LNCaP clone FGC (cell line): ENCODE measurements at places on chromosomes 3 and 15.

DNA sequence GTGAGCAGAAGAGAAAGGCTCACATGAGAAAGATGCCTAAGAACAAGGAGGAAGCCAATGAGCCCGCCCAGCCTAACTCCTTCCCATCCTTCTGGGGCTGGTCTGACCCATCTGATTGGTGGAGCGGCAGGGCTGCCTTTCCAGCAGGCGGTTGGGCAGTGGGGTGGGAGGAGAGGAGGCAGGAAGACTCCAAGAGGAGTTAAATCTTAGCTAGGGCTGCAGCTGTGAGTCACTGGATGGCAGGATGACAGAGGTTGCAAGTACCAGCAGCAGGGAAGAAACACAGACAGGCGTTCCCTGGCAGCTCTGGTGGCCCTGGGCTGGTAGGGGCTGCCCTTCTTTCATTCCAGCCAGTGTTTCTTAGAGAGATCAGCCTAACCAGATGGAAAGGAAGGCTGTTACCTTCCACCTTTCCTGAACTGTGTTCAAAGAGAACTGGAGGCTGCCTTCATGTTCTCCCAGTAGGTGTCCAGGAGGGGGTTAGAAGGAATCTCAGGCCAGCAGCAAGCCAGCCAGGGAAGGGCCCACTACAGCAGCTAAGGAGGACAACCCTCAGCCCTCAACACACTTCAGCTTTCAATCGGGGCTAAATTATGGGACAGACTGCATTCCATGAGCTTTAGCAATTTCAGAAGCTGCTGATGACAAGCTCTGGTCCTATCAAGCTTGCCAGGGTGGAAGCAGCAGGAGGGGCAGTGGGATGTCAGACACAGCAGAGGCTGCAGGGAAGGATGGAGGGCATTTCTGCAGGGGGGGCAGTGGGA lies 50.3 kb downstream of the CHSY1 start:
- DNase-seq: no peak

- no peak for DNase-seq
Measured at GRCh38 chr15:96349857-96350720, 19.6 kb downstream of the NR2F2 start.

DNA sequence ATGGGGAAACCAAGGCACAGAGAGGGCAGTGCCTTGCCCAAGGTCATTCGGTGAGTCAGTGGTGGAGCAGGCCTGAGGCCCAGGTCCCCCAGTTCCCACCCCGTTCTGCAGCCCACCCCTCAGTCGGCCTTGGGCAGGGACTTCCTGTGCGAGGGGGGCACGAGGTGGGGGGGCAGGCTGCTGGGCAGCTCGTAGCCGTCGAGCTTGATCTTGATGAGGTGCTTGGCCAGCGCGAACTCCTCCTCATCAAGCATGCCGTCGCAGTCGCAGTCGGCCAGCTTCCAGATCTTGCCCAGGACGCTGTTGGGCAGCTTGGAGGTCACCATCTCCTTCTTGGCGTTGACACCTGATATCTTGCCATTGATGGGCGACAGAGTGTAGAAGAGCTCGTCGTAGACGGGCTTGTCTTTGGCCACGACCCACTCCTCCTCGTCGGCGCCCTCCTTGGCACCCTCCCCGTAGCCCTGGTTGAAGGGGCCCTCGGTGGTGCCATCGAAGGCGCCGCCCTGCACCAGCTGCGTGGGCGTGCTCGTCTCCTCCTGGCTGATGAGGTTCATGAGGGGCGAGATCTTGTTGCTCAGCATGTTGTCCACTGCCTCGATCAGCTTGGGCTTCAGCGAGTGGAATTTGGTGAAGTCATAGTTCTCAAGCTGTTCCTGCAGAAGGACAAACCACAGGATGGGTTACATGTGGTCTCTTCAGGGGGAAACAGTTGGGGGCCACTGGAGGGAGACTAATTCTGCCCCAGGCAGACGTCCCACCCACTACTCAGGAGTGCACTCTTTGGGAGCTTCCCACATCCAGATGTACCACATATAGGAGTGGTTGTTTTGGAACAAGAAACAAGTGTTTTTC lies 6.9 kb upstream of the SPTBN5 start:
- DNase-seq: no peak

DNA sequence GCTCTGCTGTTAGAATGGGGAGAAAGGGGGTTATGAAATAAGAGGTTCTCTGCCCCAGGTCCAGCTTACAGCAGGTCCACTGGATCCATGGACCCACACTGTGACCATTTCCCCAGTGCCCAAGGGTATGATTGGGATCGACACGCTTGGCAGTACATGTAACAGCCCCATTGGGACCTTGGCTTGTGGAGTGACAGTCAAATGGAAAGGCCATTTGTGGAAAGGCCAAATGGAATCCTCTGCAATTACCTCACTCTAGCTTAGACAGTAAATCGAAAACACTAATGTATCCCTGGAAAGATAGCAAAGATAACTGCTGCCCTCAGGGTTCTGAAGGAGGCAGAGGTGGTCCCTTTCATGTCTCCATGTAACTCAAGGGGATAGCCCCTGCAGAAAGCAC lies 109.1 kb downstream of the MINAR1 start:
- no peak for DNase-seq

- no peak for DNase-seq
Measured at GRCh38 chr3:153456833-153457545, 295.0 kb downstream of the RAP2B start.

- DNase-seq: no peak
Measured at GRCh38 chr15:82047453-82048400, 1.9 kb upstream of the MEX3B start.

- DNase-seq: no peak
Measured at GRCh38 chr3:190288836-190289235, 33.4 kb downstream of the CLDN1 start.

DNA sequence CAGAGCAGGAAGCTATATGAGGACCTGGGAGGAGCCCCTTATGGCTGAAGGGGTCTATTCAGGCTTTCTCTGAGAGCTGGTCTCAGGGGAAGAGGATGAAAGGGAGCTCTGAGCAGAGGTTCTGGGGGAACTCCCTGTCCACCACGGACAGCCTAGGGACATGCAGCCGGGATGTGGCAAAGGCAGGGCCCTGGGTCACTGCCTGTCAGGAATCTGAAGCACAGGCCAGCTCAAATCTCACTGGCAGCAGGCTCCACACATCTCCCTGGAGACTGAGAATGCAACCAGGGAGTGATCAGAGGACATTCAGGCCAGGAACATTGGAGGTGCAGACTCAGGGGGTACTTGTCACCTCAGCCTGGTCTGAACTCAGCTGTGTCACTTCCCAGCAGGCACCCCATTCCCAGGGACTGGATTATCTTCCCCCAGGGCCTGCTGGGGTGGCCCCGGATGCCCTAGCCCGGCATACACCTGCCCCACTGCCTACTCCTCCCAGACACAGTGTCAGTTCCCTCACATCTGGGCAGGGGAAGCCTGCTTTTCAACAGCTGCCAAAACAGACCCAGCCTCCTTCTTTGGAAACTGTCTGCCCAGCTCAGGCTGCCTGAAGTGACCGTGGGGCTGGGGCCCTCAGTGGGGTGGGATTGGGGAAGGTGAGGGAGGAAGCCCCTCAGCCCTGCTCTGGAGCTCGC lies 18.3 kb upstream of the SEMA3F start:
- no peak for DNase-seq

DNA sequence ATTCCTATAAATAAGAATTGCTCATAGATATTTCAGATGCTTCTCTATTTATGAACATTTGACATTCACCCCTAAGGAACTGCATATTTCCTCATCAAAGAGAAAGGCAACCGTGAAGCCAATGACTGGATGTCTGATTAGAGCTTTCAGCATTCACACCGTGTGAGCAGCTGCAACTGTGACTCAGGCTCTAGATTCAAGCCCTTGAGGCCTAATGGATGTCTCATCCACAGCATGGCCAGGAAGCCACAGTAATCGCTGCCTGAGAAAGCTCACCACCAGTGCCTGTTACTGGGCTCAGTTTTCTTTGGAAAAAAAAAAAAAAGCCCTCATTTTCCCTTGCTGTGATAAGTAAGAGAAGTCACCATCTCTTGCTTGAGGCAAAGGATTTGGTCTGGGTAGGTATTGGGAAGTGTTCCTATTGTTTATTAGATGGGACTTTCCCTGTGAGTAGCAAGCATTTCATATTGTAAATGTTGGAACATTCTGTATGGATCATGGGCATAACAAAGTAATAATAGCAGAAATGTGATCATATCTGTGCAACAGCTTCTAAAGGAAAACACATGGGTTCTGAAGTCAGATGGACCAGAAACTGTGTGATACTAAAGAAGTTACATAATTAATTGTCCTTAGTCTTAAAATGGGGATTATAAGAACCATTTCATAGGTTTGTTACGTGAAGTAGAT lies 783.7 kb downstream of the AGBL1 start:
- DNase-seq: no peak

GRCh38 chr3:141386126-141386488 lies 17.8 kb downstream of the ZBTB38 start:
- no peak for DNase-seq

GRCh38 chr15:27459836-27460235 lies 488.9 kb downstream of the GABRG3 start:
- no peak for DNase-seq

- peak; percentile 30 for DNase-seq
Measured at GRCh38 chr15:38389924-38390542, 63.9 kb upstream of the FAM98B start.

DNA sequence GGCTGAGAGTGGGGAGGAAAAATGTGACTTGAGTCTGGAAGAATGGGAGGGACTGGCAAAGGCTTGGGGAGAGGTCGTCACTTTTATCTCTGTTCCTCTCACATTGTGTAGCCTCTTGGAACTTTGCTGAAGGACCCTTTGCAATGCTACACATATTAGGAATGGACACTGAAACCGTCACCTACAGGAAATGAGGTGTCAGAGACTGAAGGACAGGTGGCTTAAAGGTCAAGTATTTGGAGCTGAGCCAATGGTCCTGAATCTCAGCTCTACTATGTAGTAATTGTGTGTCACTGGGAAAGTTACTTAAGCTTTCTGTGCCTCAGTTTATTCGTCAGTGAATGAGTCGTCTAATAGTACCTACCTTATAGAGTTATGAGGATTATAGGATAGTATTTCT lies 14.7 kb downstream of the MCTP2 start:
- DNase-seq: no peak

- no peak for DNase-seq
Measured at GRCh38 chr3:116663161-116664110, 46.1 kb upstream of the TUSC7 start.

- DNase-seq: no peak
Measured at GRCh38 chr15:40343512-40343911, 2.8 kb upstream of the CCDC9B start.

DNA sequence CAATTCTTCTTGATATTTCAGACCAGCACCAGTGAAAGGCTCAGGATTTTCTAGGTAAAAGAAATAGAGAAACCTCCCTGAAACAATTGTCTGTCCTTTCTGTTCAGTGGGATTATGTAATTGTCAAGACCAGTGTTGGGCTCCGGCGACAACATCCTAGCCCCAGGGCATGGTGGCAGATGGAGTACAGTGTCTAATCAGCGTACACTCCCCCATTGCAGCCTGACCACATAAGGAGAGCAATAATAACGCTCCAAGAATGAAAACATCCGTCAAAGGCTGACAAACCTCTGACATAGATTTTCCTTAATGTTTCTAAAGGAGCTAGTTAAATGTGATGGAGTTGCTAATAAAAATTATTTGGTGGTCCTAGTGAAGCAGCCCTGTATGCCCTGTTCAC lies 144.6 kb downstream of the EBLN2 start:
- no peak for DNase-seq
